Pons (tissue), 1 donor: ENCODE measurements at places on chromosomes 12 and 14.

DNA sequence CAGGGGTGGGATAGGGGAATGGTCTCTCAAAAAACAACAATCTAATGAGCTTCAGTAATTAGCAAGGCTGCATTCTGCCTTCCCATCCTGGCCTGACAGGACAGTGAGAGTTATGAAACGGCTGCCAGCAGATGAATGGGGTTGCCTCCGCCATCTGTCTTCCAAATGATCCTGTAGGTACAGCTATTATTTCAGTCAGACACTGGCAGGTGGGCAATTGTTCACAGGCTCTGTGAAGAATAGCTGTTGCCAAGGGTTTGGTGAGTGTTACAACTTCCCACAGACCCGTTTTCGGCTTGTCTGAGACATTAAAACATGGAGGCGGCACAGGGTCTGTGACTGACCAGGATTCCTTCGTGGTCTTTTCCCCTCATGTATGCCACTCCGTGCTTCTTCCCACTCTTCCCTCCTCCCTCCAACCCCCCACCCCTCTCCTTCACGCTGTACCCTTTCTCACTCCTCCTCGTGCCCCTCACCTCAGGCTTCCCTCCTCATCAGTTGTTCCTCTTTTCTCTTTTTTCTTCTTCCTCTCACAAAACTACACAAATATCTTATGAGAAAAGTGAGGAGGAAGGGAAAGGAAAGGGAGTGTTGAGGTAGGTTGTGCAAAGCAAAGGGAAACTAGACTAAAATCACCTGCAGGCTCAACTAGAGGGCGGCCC lies 160.8 kb upstream of the GZMB start:
- no peak for DNase-seq

- DNase-seq, result no peak
Observed at GRCh38 chr14:28242895-28243294, 523.7 kb upstream of the FOXG1 start.

DNA sequence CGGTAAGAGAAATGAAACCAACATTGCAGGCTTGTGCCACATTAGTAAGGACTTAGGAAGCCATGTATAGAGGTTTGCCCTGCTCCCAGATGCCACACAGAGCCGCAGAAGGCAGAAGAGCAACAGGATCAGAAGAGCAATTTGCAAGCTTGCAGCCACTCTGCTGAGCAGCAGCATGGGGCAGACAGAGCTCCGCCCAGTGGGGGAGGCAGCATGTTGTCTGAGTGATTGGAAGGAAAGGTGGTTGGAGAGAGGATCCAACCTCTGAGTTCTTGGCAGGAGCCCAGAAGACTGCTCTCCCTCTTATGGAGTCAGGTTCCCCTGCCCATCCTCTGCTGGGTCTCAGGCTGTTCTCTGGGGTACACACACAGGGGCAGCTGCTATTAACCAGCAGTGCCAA lies 2.3 kb upstream of the KRT6A start:
- DNase-seq, result no peak

DNA sequence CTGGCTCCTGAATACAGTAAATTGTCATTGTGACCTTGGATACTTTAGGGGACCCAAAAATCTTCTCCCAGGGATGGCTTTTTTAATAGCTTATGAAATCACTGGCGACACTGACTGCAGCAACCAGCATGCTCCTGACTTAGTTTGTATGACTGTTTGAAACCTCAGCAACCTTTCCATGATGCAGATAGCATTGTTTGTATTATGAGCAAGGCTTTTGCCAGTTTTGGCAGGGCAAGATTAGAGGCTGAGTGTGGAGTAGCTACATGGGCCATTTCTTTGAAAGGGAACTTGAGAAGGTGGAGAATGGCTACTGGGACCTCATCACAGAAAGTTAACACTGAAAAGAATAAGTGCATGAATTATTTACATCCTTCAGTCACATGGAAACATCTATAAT lies 50.9 kb downstream of the SLC4A8 start:
- no peak for DNase-seq

DNA sequence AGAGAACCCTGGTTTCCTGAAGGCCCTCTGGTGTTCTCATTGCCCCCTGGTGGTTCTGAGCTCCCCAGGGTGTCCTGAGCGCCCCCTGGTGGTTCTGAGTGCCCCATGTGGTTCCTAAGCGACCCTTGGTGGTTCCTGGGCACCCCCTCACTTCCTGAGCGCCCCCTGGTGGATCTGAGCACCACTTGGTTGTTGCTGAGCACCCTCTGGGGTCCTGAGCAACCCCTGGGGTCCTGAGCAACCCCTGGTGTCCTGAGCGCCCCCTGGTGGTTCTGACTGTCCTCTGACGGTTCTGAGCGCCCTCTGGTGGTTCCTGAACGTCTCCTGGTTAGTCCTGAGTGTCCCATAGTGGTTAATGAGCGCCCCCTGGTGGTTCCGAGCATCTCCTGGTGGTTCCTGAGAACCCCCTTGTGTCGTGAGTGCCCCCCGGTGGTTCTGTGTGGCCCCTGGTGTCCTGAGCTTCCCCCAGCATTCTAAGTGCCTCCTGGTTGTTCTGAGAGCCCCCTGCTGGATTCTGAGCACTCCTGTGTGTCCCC lies 568.3 kb downstream of the TMEM121 start:
- DNase-seq, result no peak

- DNase-seq, result no peak
Observed at GRCh38 chr12:8827551-8828256, 5.3 kb downstream of the A2ML1 start.

- no peak for DNase-seq
Observed at GRCh38 chr12:117350140-117350539, 11.3 kb downstream of the NOS1 start.

- peak; percentile 13 for DNase-seq
Observed at GRCh38 chr14:94144765-94145164, 15.4 kb upstream of the IFI27L2 start.

- no peak for DNase-seq
Observed at GRCh38 chr12:67966560-67966959, 22.7 kb upstream of the IFNG-AS1 start.
